ENCODE measurements at places on chromosomes 7 and 10.

DNA sequence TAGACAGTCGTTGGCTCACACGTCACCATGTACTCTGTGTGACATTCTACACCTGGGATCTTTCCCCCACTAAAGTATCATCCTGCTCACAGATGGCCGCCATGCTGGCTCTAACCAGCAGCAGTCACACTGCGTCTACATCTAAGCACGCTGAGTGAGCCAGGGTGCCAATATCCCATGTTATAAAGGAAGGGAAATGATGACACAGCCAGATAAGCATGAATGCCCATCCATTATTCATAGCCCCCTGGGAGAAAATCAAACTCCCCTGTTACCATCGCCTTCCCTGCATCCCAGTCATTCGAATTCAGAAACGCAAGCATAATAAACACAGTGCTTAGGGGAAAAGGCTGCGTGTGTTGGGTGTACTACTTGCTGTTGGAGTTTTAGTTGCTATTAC, 698.2 kb upstream of the AUTS2 start:
- DNase-seq = no peak

- DNase-seq = no peak
Measured at GRCh38 chr7:73638911-73639310, 14.6 kb upstream of the MLXIPL start.

DNA sequence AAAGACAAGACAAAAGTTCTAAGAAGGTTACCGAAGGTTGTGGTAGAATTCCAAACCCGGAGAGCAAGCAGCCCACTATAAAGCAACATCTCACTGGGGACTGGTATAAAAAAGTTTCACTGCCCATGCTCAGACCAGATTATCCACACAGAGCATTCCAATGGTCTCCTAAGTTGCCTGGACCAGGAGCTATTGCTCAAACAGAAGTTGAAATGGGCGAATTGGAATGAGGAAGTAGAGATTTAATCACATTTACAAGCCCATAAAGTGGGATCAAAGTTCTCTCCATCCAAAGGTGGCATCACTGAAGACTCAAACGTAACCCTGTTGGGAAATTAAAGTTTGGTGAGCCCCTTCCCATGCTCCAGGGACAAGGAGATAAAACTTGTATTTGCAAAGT, 19.8 kb downstream of the OR2F1 start:
- no peak for DNase-seq

- DNase-seq = no peak
Measured at GRCh38 chr7:135645296-135645904, 16.9 kb upstream of the STMP1 start.

DNA sequence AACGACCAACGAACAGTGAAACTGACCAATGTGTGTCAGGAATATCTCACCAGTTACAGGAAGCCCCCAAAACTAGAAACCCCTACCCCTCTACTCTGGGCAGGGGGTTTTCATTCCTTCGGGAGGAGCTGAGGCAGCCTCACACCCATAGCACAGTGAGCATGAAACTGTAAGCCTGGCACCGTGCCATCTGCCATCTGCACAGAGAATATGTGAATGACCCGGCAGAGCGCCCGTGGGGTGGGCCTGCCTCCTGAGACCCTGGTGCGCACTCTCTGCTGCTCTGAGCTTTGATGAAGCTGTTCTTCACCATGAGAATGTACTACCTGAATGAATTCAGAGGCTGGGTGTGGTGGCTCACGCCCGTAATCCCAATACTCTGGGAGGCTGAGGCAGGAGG, 27.1 kb downstream of the DAGLB start:
- DNase-seq = no peak

DNA sequence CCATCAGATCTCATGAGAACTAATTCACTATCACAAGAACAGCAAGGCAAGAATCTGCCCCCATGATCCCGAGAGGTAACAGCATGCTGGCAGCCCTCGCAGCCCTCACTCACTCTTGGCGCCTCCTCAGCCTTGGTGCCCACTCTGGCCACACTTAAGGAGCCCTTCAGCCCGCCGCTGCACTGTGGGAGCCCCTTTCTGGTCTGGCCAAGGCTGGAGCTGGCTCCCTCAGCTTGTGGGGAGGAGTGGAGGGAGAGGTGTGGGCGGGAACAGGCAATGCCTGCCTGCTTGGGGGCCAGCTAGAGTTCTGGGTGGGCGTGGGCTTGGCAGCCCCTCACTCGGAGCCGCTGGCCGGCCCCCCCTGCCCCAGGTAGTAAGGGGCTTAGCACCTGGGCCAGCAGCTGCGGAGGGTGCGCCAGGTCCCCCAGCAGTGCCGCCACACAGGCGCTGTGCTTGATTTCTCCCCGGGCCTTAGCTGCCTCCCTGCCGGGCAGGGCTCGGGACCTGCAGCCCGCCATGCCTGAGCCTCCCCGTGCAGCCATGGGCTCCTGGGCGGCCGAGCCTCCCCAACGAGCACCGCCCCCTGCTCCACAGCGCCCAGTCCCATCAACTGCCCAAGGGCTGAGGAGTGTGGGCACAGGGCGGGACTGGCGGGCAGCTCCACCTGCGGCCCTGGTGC, 24.0 kb upstream of the ZNF438 start:
- DNase-seq = no peak

DNA sequence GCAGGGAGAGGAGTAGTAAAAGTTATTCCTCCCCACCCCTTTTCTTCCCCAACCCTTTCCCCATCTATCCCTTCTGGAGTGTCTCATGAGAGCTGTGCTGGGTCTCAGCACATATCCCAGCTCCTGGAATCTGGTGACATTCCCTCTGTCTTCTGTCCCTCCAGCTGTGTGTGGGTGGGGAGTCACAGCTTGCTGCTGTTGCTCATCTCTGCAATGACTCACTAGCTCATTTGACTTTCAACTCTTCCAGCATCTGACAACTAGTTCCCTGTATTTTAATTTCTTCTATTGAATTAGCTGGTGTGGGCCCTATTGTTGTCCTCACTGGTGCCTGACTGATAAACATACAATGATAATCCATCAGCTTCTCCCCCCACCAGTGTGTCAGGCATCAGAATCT, 198.9 kb upstream of the AUTS2 start:
- no peak for DNase-seq

DNA sequence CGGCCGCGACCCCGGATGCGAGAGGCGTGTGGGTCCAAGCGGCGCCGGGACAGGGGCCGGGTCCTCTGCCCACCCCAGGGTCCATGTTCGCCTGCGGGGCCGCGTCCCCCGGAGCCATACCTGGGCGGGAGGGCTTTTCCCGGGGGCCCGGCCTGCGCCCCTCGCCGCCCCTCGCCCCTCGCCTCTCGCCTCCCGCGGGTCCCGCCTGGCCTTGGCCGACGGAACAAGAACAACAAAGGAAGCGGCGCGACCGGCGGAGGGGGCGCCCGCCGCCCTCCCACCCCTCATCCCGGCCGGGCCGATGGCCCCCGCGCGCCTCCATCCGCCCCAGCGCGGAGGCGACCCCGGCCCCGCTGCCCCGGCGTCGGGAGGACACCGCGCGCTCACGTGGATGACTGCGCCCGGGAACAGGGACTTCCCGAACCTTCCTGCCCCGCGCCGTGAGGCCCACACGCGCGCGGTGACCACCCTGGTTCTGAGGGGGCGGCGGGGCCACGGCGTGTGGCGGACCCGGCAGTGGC, 348.2 kb downstream of the DNAJB6 start:
- no peak for DNase-seq

GRCh38 chr7:132051311-132051710, 494.9 kb upstream of the PODXL start:
- no peak for DNase-seq

GRCh38 chr7:147412782-147413556, 1177.6 kb upstream of the C7orf33 start:
- no peak for DNase-seq

DNA sequence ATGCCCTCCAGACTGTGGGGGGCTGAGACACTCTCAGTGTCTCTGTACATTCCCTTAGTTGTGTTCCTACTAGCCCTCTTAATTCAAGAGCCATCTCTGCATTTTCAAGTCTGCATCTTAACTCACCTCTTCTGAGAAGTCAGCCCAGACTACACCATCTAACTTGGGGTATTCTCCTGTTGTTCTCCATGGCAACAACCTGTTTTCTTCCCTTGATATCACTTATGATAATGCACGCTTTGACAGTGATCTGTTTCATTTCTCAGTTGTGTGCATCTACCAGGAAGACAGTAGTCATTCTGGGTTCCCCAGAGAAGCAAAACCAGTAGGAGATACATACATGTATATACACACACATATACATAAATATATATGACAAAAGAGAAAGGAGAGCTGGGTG, 707.3 kb upstream of the IGFBP3 start:
- no peak for DNase-seq

- DNase-seq = no peak
Measured at GRCh38 chr7:90552521-90552920, 43.6 kb upstream of the CDK14 start.

GRCh38 chr10:11037991-11038390, 20.3 kb downstream of the CELF2 start:
- no peak for DNase-seq

- DNase-seq = no peak
Measured at GRCh38 chr10:26169466-26169865, 47.1 kb upstream of the GAD2 start.

GRCh38 chr7:25854059-25854458, 297.9 kb upstream of the NFE2L3 start:
- no peak for DNase-seq

- no peak for DNase-seq
Measured at GRCh38 chr10:81309041-81309552, 565.9 kb upstream of the NRG3 start.

- no peak for DNase-seq
Measured at GRCh38 chr10:120431251-120431651, 25.8 kb upstream of the PLPP4 start.

GRCh38 chr7:37007268-37007667, 283.0 kb upstream of the AOAH start:
- no peak for DNase-seq

- DNase-seq = no peak
Measured at GRCh38 chr7:6385909-6386560, 61.7 kb downstream of the DAGLB start.

DNA sequence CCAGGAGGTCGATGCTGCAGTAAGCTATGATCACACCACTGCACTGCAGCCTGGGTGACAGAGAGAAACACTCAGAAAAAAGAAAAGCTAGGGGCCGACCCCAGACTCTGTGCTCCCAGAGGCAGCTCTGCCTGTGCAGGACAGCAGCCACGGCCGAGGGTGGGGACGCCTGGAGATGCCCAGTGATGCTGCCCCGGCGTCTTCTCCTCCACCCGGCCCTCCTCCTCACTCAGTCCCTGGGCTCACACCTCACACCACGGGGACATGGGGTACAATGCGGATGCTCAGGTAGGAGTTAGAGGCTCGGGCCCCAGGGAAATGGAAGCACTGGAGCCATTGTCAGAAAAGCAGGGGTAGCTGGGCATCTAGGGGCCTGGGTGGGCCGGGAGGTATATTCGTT, 46.3 kb upstream of the ELFN1 start:
- no peak for DNase-seq

- DNase-seq = no peak
Measured at GRCh38 chr10:73965890-73966768, 31.8 kb upstream of the VCL start.

DNA sequence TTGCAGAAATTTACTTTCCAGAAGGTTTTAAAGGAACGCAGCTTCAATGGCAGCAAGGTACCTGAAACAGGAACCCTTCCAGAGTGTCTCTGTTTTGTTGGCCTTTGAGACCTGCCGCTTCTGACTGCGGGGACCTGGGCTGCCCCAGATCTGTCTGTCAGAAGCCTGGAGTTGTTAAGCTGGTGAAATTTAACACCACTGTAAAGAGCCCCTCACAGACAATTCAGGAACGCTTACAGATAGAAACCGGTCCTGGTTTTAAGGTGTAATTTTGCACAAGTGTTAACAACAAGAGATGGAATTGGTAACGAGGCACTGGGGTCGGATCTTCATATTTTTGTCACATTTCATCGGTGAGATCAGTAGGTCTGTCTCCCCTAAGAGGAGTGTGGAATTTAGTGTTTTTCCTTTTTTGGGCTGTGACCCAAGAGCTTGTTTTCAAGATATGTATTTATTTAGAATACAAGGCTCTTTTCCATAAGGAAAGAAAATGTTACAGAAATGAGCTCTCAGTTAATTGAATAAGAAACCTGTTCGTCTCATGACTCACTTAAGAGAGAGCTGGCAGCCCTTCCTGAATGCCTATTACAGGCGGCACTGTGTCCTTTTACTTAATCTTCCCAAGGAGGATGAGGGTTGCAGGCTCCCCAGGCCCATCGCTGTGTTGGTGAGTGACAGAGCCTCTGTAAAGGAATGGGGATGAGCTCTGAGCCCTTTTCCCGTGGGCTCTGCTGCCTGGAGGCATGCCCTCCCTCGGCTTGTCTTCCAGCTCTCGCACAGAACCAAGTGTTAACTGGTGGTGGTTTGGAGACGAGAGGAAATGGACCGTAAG, 168.7 kb downstream of the CUX1 start:
- no peak for DNase-seq

GRCh38 chr10:15719049-15719898, 448 bp downstream of the ITGA8 start:
- DNase-seq = no peak

DNA sequence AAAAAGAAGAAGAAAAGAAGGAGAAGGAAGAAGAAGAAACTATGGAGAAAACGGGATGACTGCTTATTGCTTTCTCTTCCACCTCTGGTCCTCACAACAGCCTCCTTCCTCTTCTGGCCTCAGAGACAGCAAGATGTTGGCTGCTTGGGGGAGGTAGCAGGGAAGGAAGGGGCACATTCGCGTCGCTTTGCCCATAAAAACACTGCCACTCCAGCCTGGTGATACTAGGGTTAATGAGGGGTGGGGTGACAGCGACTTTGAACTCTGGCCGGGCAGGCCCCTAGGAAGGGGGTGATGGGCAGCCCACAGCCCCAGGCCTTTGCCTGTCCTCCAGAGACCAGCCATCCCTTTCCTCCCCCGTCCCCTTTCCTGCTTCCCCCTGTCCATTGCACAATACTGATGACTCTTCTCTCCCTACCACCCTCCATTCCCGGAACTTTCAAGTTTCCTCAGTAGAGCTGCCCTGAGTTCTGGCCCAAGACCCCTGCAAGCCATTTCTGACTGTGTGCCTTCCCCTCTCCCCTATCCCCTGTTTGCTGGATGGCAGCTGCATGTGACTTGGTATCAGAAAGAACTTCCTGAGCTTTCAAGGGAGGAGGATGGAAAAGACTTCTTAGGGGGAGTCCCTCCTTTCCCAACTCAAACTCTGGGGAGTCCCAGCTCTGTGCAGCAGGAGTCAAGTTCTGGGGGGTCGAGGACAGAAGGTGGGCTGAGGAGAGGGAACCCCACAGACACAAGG, 2.2 kb upstream of the CUEDC2 start:
- no peak for DNase-seq

DNA sequence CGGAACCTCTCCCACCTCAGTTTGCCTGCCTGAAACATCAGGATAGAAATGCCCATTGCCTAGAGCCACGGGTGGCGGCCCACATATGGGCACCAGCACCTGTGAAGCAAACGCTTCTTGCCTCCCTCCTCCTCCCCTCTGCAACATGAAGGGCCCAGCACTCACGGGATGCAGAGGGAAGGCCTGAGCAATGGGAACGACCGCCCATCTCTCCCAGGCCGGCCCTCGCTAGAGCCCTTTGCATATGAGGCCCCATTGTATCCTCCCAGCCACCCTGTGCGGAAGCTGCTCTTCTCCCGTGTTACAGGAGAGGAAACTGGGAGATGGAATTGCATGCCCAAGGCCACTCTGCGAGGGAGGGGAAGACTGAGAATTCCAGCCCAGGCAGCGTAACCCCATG, 88.2 kb downstream of the RGS10 start:
- DNase-seq = no peak
